ENCODE measurements at places on chromosomes 5 and 9. TPM values are rescaled to one million over a fixed set of nuclear protein-coding genes. Genes with fewer than 3 reads are reported as not detected.

DNA sequence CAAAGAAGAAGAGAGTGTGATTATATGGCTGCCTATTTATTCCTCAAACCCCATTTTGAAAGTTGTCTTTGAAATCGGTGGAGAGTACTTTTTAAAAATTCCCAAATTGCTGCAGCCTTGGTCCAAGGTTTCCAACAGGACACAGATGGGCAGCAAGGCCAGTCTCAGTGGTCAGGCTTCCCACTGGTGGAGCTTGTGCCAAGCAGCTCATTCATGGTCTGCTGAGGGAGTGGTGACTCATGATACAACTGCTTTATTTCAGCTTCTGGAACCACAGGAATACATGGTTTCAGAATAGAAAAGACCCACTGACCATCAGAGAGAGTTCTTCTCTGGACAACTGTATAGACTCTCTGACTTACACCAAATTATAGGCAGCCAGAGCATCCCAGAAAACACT lies 673.1 kb upstream of the KLF4 start:
- no peaks in the 10 kb centered on the region for H3K36me3 ChIP-seq
- no peak overlapping the region for H3K4me3 ChIP-seq
- DNase-seq, result no peak
- H3K27ac ChIP-seq, result peak overlapping the region; percentile 83

DNA sequence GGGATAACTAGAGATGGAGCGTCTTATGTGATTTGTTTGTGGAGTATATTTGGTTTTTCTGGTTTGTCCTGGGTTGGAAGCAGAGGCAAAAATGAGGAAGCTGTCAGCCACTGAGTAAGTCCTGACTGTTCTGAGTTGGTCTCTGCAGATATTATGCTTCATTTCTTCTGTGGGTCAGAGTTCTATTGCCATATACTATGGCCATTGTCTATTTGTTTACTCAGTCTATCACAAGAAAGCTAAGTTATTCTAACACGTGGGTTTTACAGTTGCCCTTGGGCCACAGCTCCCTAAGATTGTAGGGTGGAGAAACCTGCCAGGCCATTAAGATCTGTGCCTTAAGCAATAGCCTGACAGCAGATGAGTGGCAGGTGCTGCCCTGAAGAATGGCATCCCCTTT lies 3.0 kb upstream of the CTSV start:
- H3K27ac ChIP-seq, result no peak overlapping the region
- H3K36me3 ChIP-seq, result no peaks in the 10 kb centered on the region
- H3K4me3 ChIP-seq, result no peak overlapping the region
- peaks cover 6% of the 10 kb centered on the region for H3K4me1 ChIP-seq
- peak; percentile 17 for DNase-seq

The SLC23A1 gene
- not detected for total RNA-seq

The BTF3 gene
- 565 TPM for total RNA-seq

DNA sequence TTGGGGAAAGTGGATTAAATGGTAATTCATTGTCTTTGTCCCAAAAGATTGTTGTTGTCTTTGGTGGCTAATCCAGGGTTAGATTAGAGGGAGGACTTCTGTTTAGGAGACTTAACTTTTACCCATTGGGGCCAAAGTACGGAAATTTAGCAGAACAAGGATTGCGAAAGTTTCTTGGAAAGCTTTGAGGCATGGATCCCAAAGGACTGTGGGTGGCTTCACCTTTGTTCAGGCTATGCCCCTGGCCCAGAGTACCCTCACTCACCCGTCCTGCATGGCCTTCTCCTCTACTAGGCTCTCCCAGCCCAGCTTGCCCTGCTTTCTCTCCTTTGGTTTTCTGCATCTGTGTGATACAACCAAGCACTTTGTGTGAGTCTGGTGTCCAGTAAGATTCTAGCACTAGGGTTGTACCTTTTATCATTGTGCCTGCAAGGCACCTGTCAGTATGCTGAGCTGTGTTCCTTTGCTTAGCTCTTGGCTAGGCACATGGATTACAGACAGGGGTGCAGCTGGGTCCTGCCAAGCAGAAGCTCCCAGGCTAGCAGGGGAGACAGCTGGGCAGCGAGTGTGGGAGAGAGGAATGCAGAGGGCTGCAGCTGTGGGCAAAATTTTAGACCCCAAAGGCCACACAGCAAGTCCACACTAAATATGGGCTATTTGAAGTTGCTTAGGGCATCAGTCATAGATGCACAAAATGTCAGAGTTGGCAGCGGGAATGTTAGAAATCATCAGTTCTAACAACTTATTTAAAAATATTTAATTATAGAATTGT lies 3.2 kb downstream of the PPARGC1B start:
- DNase-seq, result no peak
- no peak overlapping the region for H3K27ac ChIP-seq
- H3K4me1 ChIP-seq, result peaks cover 16% of the 10 kb centered on the region

The LRRC14B gene
- total RNA-seq, result not detected

GRCh38 chr5:76125888-76126287 lies 42.7 kb downstream of the SV2C start:
- H3K36me3 ChIP-seq, result no peaks in the 10 kb centered on the region
- H3K27me3 ChIP-seq, result peaks cover 5% of the 10 kb centered on the region
- H3K4me3 ChIP-seq, result no peak overlapping the region
- H3K27ac ChIP-seq, result no peak overlapping the region
- no peaks in the 10 kb centered on the region for H3K4me1 ChIP-seq

GRCh38 chr9:3916984-3917383 lies 382.9 kb downstream of the GLIS3 start:
- no peaks in the 10 kb centered on the region for H3K27me3 ChIP-seq
- no peak overlapping the region for H3K27ac ChIP-seq
- H3K4me1 ChIP-seq, result peaks cover 24% of the 10 kb centered on the region
- H3K36me3 ChIP-seq, result peaks cover 24% of the 10 kb centered on the region
- H3K4me3 ChIP-seq, result no peak overlapping the region

DNA sequence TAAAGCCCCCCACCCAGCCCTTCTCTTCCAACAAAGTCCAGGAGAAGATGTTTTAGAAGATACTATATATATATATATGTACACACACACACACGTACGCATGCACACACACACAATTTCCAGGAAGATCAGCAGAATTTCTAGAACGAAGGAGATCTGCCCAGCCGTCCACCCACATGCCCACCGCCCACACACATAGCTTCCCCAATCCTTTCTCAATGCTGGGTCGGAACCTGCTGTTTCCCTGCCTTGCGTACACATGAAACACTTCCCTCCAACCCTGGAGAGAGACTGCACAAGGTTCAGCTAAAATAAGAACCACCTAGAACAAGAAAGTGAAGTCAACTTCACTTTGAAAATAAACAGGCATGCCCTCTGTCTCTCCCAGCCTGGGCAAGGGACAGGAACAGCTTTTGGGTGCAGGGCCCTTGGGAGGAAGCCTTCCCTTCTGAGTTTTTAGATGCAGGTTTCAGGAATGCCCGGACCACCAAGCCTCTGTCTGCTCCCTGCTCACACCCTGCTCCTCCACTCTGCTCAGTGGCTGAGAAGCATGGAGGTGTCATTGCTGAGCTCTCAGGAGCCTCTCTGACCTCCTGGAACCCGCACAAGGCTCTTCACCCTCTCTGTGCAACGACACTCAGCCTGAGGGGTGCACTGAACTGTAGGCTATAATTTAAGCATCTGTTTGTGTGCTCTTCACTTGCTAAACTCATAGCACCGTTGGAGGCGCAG lies 149.4 kb downstream of the C5orf15 start:
- peaks cover 28% of the 10 kb centered on the region for H3K4me1 ChIP-seq
- H3K36me3 ChIP-seq, result no peaks in the 10 kb centered on the region
- peak; percentile 57 for DNase-seq

DNA sequence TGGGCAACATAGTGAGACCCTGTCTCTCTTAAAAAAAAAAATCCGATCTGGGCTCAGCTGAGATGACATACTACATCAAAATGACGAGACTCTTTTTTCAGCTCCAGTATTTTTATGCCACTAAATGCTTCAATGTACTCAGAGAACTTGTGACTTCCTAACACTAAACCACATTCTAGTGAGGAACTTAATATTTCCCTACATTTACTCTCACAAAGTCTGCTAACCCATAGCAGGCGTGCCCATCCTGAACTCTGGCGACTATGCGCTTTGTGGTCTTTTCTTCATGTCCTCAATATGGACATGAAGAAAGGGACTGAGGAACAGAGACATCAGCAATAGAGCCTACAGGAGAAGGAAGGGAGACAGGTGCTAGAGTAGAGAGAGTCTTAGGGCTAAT lies 41.3 kb downstream of the ITK start:
- no peak overlapping the region for H3K27ac ChIP-seq
- H3K4me1 ChIP-seq, result no peaks in the 10 kb centered on the region
- no peak for DNase-seq
- no peaks in the 10 kb centered on the region for H3K36me3 ChIP-seq

GRCh38 chr5:179599973-179600372 lies 23.5 kb downstream of the HNRNPH1 start:
- H3K36me3 ChIP-seq, result peaks cover 37% of the 10 kb centered on the region
- no peaks in the 10 kb centered on the region for H3K4me1 ChIP-seq
- no peaks in the 10 kb centered on the region for H3K27me3 ChIP-seq
- no peak overlapping the region for H3K27ac ChIP-seq
- no peak for DNase-seq

DNA sequence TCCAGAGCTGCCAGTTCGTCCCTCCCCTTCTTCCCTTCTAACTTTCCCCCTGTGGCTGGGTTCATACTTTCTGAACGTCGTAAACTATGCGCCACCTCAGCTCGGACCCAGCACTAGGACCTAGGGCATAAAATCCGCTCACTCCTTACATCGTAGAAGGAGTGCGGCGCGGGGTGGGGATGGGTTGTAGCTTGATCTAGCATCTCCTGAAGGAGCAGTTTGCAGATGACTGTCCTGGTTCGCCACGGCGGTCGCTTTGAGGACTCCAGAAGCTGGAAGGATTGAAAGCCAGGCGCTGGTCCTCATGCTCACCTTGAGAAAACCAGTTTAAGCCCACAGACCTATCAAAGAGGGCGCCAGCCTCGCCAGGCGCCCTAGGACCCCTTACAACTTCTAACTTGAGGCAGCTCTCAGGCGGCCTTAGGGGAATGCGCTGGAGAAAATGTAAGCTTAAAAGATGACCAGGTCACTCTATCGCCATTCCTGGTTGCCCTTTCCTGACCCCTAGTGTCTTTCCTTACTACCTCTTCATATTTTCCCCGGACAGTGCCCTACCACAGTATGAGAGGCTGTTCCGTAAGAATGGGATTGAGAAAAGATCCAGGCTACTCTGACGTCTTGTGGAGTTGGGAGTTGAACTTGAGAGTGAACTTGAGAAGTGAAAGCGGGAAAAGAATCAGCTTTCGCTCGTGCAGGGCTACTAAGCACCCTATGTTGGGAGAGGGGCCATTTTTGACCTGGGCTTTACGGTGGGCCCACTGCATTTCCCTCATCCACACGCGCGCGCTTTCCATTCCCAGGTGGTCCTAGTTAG lies 2.8 kb downstream of the RORB start:
- H3K4me3 ChIP-seq, result no peak overlapping the region
- DNase-seq, result no peak
- H3K36me3 ChIP-seq, result no peaks in the 10 kb centered on the region
- H3K27me3 ChIP-seq, result peaks cover 68% of the 10 kb centered on the region

- H3K4me1 ChIP-seq, result peaks cover 48% of the 10 kb centered on the region
- peaks cover 2% of the 10 kb centered on the region for H3K36me3 ChIP-seq
- H3K27ac ChIP-seq, result no peak overlapping the region
- H3K27me3 ChIP-seq, result peaks cover 2% of the 10 kb centered on the region
- H3K4me3 ChIP-seq, result no peak overlapping the region
Observed at GRCh38 chr5:54384356-54384933, 71.1 kb upstream of the HSPB3 start.

DNA sequence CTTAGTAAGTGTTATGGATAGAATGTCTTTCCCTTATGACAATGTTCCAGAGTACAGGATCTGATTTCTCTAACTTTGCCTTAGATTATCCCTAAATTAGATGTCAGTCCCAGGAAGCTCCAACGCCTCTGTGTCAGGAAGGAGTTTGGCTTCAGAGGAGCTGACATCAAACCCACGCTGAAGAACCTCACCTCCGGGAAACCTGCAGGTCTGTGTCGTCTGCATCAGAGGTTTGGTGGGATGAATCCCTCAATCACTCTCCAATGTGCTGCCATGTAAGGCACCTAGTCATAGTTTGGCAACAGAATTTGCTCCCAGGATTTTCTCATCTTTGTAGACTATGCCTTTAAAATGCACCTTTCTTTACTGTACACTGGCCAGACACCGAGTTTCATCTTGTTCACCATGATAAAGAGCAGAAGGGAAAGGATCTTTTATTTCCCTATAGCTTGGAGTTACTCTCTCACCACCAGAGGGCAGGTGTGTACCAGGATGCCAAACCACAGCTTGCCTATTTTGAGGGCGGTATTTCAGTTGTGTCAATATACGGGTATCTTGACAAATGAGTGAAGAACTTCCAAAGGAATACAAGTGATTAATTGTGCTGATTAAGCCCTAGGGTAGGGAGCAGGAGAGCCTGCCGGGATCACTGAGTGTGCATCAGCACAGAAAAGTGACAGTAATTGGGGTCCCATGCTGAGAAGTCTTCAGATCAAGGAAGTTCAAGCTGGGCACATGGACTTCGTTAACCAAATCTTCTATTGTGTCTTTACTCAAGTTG lies 23.4 kb downstream of the MINAR2 start:
- peaks cover 3% of the 10 kb centered on the region for H3K27me3 ChIP-seq
- no peaks in the 10 kb centered on the region for H3K36me3 ChIP-seq
- no peak overlapping the region for H3K27ac ChIP-seq
- H3K4me3 ChIP-seq, result no peak overlapping the region
- DNase-seq, result no peak
- H3K4me1 ChIP-seq, result peaks cover 6% of the 10 kb centered on the region

DNA sequence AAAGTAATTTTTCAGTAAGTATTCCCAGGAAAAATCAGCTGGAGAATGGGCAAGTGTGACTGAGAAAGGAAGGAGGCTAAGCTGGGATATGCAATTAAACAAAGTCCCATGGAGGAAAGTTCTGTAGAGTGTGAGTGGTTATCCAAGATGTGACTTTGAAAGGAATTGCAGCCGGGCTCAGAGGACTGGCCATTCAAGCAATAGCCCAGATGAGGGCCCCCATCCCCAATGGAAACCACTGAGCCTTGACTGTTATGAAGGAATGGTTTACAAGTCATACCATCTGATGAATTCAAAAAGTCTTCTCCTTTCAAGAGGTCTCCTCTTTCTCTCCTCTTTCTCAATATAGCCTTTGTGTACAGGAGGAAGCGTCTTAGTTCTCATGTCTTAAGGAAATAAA lies 6.5 kb downstream of the LVRN start:
- H3K27ac ChIP-seq, result no peak overlapping the region
- DNase-seq, result no peak
- H3K36me3 ChIP-seq, result no peaks in the 10 kb centered on the region

The PCDHB5 gene
- total RNA-seq, result 7.5 TPM

DNA sequence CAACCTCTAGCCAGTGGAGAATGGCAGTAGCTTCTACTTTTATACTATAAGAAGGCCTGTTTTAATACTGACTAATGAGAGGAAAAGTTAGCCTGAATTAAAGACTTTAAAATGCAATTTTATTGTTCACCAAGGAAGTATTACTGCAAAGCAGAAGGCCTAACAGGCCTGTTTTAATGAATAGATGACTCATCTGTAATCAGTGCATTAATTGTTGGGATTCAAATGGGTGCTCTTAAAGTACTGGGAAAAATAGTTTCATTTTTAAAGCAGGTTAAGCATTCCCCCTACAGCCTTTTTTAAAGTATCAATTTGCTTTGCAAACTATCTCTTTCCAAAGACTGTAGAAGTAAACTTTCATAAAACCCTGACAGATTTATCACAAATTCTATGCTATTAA lies 147.7 kb downstream of the SIL1 start:
- DNase-seq, result no peak
- H3K36me3 ChIP-seq, result no peaks in the 10 kb centered on the region
- H3K4me1 ChIP-seq, result no peaks in the 10 kb centered on the region
- H3K27ac ChIP-seq, result no peak overlapping the region
- H3K27me3 ChIP-seq, result no peaks in the 10 kb centered on the region
- no peak overlapping the region for H3K4me3 ChIP-seq

GRCh38 chr5:67393211-67393610 lies 196.6 kb upstream of the CD180 start:
- no peak overlapping the region for H3K27ac ChIP-seq
- H3K27me3 ChIP-seq, result no peaks in the 10 kb centered on the region
- no peaks in the 10 kb centered on the region for H3K4me1 ChIP-seq
- no peak overlapping the region for H3K4me3 ChIP-seq

The CCNO gene
- total RNA-seq, result 0.34 TPM

Data from osteocyte (in vitro differentiated cells).